ENCODE measurements at places on chromosomes 3 and 15. TPM values are rescaled to one million over a fixed set of nuclear protein-coding genes. Genes with fewer than 3 reads are reported as not detected.

The MCTP2 gene
- total RNA-seq, result 0.67 TPM

The C3orf62 gene
- total RNA-seq, result 0.80 TPM

The CCR3 gene
- not detected for total RNA-seq

The CHRM5 gene
- not detected for total RNA-seq

The HRG gene
- not detected for total RNA-seq

The IL17RB gene
- not detected for total RNA-seq

The RBP2 gene
- not detected for total RNA-seq

The POTEB gene
- not detected for total RNA-seq

The LTF gene
- total RNA-seq, result 3.1 TPM

The CLDN1 gene
- 11.3 TPM for total RNA-seq

The PLSCR5 gene
- not detected for total RNA-seq

The CNTN3 gene
- total RNA-seq, result not detected

The IL5RA gene
- not detected for total RNA-seq

The OXTR gene
- total RNA-seq, result under 0.01 TPM

The XIRP1 gene
- not detected for total RNA-seq

The P2RY1 gene
- total RNA-seq, result 1.7 TPM

The DALRD3 gene
- 44.2 TPM for total RNA-seq

The C3orf85 gene
- total RNA-seq, result not detected

The CGGBP1 gene
- 32.4 TPM for total RNA-seq

The KCNMB3 gene
- 1.4 TPM for total RNA-seq

The QRICH1 gene
- 60.2 TPM for total RNA-seq

The AMOTL2 gene
- 127 TPM for total RNA-seq

The P2RY13 gene
- not detected for total RNA-seq

The CFAP161 gene
- total RNA-seq, result 2.0 TPM

The ZDHHC23 gene
- total RNA-seq, result 3.3 TPM

The FBXO40 gene
- not detected for total RNA-seq

The LRRC31 gene
- not detected for total RNA-seq

The CLSTN2 gene
- 0.05 TPM for total RNA-seq

The SAMD7 gene
- total RNA-seq, result not detected

The KAT2B gene
- total RNA-seq, result 7.2 TPM

The VEPH1 gene
- total RNA-seq, result 138 TPM

The SLC2A2 gene
- total RNA-seq, result not detected

The C3orf49 gene
- not detected for total RNA-seq

Data from mammary microvascular endothelial cell (primary cell).